ENCODE measurements at places on chromosomes 5 and 9.

- DNase-seq = no peak
Measured at GRCh38 chr9:111740739-111741138, 54.0 kb downstream of the SHOC1 start.

- DNase-seq = no peak
Measured at GRCh38 chr5:132056610-132057497, 3.6 kb upstream of the IL3 start.

DNA sequence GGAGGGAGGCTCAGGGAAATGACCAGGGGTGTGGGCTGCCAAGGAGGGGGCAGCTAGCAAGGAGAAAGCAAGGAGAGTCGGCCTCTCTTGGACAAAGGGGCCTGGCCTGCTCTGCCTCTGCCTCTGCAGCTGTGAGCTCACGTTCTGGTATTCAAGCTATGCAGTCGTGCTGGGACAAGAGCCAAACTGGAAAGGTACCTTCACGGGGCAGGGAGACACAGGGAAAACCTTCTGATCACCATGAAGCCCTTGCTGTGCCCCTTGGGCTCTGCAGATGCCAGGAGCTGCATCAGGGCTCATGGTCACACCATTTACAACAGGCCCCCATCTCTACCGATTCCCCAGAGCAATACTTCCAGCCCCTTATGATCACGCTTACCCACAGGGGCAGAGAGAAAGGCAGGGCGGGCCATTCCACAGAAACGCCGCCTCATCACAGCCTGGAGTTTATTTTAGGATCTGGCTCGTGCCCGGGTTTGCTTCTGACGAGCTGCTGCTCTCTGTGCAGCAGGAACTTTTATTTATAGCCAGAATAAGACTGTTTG, 63.2 kb downstream of the PRRT1B start:
- no peak for DNase-seq

DNA sequence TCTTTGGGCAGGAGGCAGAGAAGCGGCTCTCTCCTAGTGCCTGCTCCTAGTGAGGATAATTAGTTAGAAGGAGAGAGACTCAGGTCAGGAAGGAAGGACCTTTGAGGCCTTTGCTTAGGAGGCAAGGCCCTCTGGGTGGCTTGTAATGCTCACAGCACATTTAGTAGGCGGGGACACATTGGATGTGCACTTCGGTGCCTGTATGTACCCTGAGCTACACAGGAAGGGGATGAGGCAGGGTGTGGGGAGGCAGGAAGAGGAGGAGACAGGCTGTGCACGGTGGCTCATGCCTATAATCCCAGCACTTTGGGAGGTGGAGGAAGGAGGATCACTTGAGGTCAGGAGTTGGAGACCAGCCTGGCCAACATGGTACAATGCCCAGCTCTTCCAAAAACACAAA, 7.2 kb upstream of the LCN2 start:
- DNase-seq = no peak

- DNase-seq = no peak
Measured at GRCh38 chr5:11143456-11144267, 382.6 kb upstream of the DAP start.
